Activated naive CD8-positive, alpha-beta T cell treated with anti-CD3 and anti-CD28 coated beads, Interleukin-2, amount 10 ng/mL, durations not matched to agents 7 days and 5 days (primary cell): ENCODE measurements at places on chromosomes 12 and 14. TPM values are rescaled to one million over a fixed set of nuclear protein-coding genes. Genes with fewer than 3 reads are reported as not detected.

SDSL gene
- total RNA-seq: 0.85 TPM

HOXC4 gene
- 1.2 TPM for total RNA-seq

- DNase-seq: no peak
Observed at GRCh38 chr14:86639146-86639545, 1109.2 kb downstream of the FLRT2 start.

- DNase-seq: no peak
Observed at GRCh38 chr12:93183940-93184671, 193.6 kb upstream of the NUDT4 start.

GRCh38 chr12:102201436-102202061 is 3.9 kb upstream of the PMCH start:
- DNase-seq: no peak

- no peak for DNase-seq
Observed at GRCh38 chr14:23561259-23561658, 5.2 kb downstream of the THTPA start.

DNA sequence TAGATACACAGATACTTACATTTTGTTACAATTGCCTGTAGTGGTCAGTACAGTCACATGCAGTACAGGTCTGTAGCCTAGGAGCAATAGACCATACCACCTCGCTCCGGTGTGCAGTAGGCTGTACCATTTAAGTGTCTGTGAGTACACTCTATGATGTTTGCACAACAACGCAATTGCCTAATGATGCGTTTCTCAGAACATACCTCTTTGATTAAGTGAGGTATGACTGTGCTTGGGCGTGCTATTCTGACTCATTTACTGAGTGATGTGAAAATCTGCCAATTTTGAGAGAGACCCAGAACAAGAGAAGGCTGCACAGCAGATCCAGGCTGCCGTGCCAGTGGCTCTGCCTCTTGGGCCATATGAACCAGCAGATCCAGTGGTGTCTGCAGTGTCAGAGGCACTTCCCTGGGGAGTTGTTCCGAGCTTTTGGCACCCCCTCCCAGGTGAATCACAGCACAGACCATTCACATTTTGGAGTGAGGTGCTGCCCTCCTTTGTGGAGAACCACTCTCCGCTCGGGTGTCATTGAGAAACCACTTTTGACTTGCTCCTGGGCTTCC is 20.4 kb downstream of the DLK1 start:
- DNase-seq: no peak
